NCI-H2171 treated with DMSO at 0.1 percent for 48 hours (cell line): ENCODE measurements at places on chromosomes 3 and 15.

DNA sequence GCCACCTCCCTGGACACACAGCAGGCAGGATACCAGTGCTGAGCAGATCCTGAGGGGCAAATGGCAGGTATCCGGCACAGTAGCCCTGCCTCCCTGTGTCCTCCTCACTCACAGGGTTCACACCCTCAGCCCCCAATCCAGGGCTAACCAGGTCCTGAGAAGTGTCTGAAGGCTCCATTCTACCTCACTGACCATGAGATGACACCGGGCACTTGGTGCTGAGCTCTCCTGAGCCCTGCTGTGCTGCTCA is 115.4 kb upstream of the ATP2B2 start:
- no peak for DNase-seq

GRCh38 chr15:67836477-67836876 is 3.4 kb downstream of the RNU6-1 start:
- peak; percentile 72 for DNase-seq

DNA sequence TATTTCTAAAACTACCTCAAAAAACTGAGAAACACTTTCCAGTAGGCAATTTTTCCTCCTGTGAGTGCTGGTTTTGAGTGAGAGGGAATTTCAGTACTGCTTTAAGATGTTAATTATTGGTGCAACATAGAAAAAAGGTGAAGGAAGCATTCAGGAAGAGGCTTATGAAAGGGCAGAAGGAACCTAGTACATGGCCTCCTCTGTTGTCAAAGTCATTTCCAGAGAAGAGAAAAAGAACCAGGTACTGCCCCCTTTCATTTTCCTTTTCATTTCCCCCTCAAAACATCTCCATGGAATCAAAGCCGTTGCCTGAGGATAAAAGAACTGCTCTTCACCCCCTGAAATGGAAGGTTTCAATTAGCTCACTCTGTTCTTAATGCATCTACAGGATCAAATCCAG is 19.8 kb downstream of the RARRES1 start:
- no peak for DNase-seq

DNA sequence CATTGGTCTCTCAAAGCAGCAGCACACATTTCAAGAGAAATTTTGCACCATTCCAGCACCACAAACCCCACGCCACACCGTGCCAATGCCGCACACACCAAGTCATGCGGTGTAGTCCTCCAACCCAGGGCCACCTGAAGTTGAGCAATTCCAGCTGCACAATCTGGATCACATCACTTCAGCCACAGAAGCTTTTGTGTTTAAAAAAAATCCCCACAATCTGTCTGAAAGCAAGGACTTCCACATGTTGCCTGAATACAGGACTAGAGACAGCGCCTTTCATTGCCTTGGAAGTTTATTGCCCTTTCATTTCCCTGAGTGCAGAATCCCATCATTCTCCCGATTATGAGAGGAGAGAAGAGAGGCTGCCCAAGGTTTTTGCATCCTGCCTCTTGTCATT is 175.6 kb upstream of the BCL6 start:
- DNase-seq = no peak

- DNase-seq = peak; percentile 50
Observed at GRCh38 chr3:183427876-183428446, 458 bp downstream of the MCF2L2 start.
